ENCODE measurements at places on chromosomes 5 and 9.

DNA sequence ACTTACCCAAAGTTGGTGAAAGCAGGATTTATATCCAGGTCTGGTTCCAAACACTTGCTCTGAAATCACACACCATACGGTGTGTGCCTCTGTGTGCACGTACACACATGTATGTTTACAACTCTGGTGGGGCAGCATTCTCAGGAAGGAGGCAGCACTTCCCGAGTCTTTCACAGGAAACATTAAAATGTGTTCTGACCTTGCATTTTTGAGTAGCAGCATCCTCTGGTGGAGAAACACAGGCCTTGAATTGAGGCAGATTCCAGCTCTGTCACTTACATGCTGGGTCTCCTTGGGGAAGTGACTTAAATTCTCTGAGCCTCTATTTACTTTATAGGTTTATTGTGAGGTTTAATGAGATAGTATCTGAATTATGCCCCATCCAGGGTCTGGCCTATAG, 126.4 kb downstream of the RGS3 start:
- peaks cover 29% of the 10 kb centered on the region for H3K4me1 ChIP-seq
- no peak for DNase-seq
- peaks cover 23% of the 10 kb centered on the region for H3K36me3 ChIP-seq
- no peak overlapping the region for H3K4me3 ChIP-seq
- H3K27me3 ChIP-seq: no peaks in the 10 kb centered on the region

DNA sequence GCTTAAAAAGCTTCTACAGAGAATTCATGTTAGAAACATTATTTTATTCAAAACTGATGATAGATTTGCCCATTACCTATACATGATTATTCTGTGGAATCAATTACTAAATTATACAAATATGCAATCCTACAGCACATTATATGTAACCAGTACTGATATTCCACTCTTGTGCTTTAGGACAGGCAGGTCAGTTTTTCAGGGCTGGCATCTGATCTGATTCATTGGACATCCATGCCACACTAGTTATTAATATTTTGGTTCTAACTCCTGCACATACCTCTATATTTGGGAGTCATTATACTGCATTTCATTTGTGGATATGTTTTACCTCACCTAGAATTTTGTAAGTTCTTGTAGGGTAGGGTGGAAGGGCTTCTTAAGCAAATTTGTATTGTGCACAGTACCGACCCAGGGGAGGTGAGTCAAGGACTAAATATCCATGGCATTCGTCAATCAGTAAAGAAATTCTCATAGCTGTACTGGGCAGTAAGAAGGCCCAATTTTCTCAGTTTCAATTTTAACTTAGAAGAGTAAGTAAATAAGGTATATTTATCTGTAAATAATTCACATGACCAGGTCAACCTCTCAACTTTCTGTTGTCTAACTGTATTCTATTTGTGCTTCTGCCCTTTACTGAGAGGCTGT, 33.5 kb downstream of the ELOVL7 start:
- DNase-seq: no peak
- H3K27ac ChIP-seq: no peak overlapping the region
- no peak overlapping the region for H3K4me3 ChIP-seq
- H3K4me1 ChIP-seq: no peaks in the 10 kb centered on the region

GRCh38 chr9:65403721-65404120, 118.7 kb upstream of the FOXD4L5 start:
- no peak overlapping the region for H3K4me3 ChIP-seq
- no peaks in the 10 kb centered on the region for H3K36me3 ChIP-seq

DNA sequence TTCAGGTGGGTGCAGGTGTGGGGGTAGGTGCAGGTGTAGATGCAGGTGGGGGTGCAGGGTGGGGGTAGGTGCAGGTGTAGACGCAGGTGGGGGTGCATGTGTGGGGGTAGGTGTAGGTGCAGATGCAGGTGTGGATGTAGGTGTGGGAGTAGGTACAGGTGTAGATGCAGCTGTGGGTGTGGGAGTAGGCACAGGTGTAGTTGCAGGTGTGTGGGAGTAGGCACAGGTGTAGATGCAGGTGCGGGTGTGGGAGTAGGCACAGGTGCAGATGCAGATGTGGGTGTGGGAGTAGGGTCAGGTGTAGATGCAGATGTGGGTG, 94.6 kb downstream of the PHF2 start:
- H3K4me3 ChIP-seq: no peak overlapping the region
- no peak for DNase-seq
- H3K27me3 ChIP-seq: no peaks in the 10 kb centered on the region
- peaks cover 9% of the 10 kb centered on the region for H3K36me3 ChIP-seq
- no peaks in the 10 kb centered on the region for H3K4me1 ChIP-seq
- no peak overlapping the region for H3K27ac ChIP-seq

GRCh38 chr5:159785656-159786055, 130.6 kb upstream of the ADRA1B start:
- H3K27me3 ChIP-seq: peaks cover 47% of the 10 kb centered on the region
- H3K27ac ChIP-seq: no peak overlapping the region
- H3K4me3 ChIP-seq: no peak overlapping the region
- no peaks in the 10 kb centered on the region for H3K4me1 ChIP-seq

DNA sequence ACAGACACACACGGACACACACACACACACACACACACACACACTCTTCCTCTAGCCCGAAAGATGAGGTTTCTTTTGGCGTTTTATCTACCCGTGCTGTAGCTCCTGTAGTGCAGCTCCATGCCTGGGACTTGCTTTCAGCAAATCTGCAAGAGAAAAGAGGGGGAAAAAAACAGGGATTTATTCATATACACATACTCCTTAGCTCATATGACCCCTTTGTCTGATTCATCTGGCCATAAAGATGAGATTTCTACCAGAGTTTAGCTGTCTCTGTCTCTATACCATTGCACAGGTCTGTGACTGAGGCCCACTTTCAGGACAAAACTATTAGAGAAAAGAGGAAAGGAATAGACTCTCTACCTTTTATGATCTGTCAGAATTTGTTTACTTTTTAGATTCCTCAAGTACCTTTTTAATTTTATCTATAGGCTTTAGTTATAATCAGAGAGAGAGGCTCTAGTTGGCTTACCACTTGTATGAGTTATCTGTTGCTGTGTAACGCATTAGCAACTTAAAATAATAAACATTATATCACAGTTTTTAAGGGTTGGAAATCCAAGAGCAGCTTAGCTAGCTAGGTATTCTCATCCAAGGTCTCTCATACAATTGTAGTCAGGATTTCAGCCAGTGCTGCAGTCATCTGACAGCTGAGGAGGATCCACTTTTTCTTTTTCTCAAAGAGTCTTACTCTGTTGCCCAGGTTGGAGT, 14.7 kb downstream of the SNX2 start:
- H3K4me1 ChIP-seq: peaks cover 34% of the 10 kb centered on the region
- no peak for DNase-seq
- H3K27ac ChIP-seq: no peak overlapping the region
- no peak overlapping the region for H3K4me3 ChIP-seq
- H3K27me3 ChIP-seq: no peaks in the 10 kb centered on the region

DNA sequence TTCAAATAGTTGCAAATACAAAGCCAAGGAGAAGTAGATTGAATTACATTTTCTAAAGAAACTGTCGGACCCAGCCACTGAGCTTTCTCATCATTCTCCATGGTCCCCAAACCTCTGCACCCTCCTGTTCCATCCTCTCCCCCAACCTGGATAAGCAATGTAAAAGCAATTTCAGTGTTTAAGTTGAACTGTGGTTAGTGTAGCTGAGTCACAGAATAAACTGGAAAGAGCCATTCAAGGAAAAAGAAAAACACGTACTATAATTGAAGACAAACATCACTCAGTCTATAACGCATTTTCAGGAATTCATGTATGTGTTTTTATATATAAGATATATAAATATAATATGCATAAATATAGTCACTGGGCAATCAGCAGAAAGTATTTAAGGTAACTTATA, 54.1 kb upstream of the TMEM161B start:
- H3K36me3 ChIP-seq: no peaks in the 10 kb centered on the region
- H3K4me1 ChIP-seq: no peaks in the 10 kb centered on the region
- H3K27ac ChIP-seq: no peak overlapping the region
- no peak for DNase-seq

- no peak overlapping the region for H3K4me3 ChIP-seq
- no peaks in the 10 kb centered on the region for H3K27me3 ChIP-seq
- no peak for DNase-seq
Observed at GRCh38 chr5:105565531-105565930, 2002.9 kb upstream of the NUDT12 start.

DNA sequence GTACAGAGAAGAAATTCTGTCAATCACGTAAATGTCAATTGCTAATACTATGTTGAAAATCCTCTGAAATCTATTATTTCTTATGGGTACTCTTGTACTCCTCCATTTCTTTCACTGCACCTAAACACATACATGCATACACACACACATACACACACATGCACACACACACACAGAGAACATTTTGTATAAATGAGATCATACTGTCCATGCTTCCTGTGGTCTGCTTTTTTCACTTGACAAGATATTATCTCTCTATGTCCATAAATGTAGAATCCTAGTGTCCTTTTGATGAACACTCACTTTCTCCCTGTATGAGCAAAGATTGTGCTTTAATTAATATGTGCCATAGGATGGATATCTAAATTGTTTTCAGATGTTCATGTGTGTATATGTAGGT, 32.7 kb upstream of the TLR4 start:
- no peak for DNase-seq
- no peak overlapping the region for H3K4me3 ChIP-seq
- H3K27ac ChIP-seq: no peak overlapping the region
- H3K4me1 ChIP-seq: no peaks in the 10 kb centered on the region

DNA sequence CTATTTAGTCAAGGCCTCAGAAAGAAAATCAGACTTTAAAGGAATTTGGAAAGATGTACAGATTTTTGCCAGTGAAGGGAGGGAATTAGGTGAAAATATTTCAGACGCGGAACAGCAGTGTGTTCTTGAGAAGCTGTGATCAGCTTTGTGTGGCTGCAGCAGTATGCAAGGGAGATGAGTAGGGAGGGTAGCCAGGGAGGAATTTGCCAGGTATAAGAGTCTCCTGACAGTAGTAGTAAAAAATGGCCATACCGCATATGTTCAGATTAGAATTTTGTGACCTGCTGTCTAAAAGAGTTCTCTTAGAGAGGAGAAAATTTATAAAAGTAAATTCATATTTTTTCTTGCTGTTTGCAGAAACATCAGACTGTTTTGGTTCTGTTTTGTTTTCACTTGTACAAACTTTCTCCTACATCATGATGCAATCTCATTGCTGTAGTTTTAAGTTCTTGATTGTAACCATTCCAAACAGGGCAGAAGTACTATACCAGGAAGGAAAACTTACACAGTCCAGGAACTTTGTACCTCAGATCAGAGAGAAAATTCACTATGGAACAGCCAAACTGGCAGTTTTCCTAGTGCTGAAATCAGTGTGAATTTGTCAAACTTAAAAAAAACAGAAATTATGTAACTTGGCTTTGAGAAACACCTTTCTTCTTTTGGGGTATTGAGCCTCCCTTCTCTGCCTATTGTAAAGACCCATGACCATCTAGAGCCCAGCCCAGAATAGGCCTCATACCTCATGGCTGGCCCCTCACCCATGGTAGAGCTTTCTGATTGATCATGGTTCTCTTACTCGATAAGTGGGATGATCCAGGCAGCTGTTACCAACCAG, 78.4 kb upstream of the NR3C1 start:
- no peak overlapping the region for H3K4me3 ChIP-seq
- no peak for DNase-seq
- peaks cover 2% of the 10 kb centered on the region for H3K36me3 ChIP-seq
- no peaks in the 10 kb centered on the region for H3K4me1 ChIP-seq
- peaks cover 6% of the 10 kb centered on the region for H3K27me3 ChIP-seq

- H3K36me3 ChIP-seq: peaks cover 7% of the 10 kb centered on the region
- peaks cover 22% of the 10 kb centered on the region for H3K4me1 ChIP-seq
- DNase-seq: no peak
- no peaks in the 10 kb centered on the region for H3K27me3 ChIP-seq
- no peak overlapping the region for H3K4me3 ChIP-seq
Observed at GRCh38 chr9:123335193-123335985, 20.6 kb upstream of the CRB2 start.

GRCh38 chr9:117313989-117314388, 100.9 kb downstream of the ASTN2 start:
- no peaks in the 10 kb centered on the region for H3K36me3 ChIP-seq
- H3K4me1 ChIP-seq: no peaks in the 10 kb centered on the region
- no peaks in the 10 kb centered on the region for H3K27me3 ChIP-seq
- H3K27ac ChIP-seq: no peak overlapping the region
- DNase-seq: no peak
- no peak overlapping the region for H3K4me3 ChIP-seq

DNA sequence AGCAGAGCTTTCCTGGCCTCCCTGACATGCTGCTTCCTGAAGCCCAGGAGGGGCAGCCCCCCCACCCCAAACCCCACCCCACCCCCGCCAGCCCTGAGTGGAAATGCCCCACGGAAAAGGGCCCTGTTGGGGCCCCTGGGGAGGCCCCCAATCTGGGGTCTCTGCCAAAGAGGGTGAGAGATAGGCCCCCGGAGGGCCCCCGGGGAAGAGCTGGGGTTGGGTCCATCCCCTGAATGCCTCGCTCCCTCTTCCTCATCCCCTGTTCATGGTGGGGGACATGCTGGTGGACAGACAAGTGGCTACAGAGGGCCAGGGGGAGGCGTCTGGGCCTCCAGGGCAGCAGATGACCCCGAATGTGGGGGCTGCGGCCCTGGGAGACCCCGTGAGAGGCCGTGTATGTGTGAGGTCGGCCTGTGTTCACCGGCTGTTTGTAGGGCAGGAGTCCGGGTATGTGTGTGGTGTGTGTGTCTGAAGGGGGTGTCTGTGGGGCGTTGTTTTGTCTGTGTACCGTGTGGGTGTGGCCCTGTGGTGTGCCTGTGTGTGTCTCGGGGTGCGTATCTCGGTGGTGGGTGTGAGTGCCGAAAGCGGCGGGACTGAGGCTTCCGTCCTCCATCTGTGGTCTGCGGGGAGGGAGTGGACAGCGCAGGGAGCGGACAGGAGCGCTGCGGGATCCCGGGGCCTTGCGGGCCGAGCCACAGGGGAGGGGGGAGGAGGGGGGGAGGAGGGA, 11.3 kb downstream of the C9orf50 start:
- peaks cover 50% of the 10 kb centered on the region for H3K4me1 ChIP-seq
- H3K27ac ChIP-seq: peak overlapping the region; percentile 96
- H3K36me3 ChIP-seq: peaks cover 14% of the 10 kb centered on the region
- H3K4me3 ChIP-seq: peak overlapping the region; percentile 89

DNA sequence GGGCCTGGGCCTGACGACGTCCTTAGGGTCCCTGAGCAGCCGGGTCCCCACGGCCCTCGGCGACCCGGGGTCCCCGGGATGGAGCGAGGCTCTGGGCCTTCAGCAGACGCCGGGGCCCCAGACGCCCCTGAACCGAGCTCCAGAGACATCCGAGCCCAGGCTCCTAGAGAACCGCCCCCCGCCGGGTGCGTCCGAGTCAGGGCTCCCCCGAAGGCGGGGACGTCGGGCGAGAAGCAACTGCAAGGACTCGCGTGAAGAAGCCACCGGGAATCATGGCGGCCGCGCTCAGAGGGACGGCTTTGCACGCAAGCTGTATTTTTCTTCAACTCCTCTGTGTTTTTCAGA, 25.5 kb downstream of the IRX4 start:
- peaks cover 50% of the 10 kb centered on the region for H3K27me3 ChIP-seq
- H3K27ac ChIP-seq: no peak overlapping the region
- DNase-seq: no peak
- no peaks in the 10 kb centered on the region for H3K36me3 ChIP-seq

DNA sequence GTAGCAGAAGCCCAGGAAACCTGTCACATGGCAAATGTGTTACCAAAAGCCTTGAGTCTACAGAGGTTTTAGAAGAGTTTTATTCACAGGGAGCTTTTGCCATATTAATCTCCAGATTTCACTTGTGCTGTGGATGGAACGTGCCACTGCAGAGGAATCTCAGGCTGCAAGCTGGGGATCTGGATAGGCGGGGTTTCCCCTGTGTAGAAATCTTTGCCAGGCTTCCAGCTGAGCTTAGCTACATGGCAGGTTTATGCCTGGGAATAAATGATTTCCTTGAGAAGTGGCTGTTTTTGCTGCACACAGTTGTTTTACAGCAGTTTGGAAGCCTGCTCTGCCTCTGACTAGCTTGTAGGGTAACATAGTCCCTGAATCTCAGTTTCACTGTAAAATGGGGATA, 224.6 kb upstream of the PLPPR1 start:
- no peak for DNase-seq
- no peak overlapping the region for H3K4me3 ChIP-seq
- H3K27ac ChIP-seq: no peak overlapping the region
- H3K27me3 ChIP-seq: no peaks in the 10 kb centered on the region
- H3K4me1 ChIP-seq: no peaks in the 10 kb centered on the region

All from central memory CD8-positive, alpha-beta T cell (primary cell).